B cell (primary cell): ENCODE measurements at places on chromosomes 1 and 21. TPM values are rescaled to one million over a fixed set of nuclear protein-coding genes. Genes with fewer than 3 reads are reported as not detected.

Gene FMO4
- total RNA-seq = 3.0 and 3.5 TPM in 2 replicates

Gene CFAP141
- total RNA-seq = not detected in 2 replicates

Gene SLC5A3
- total RNA-seq = 16.7 and 18.0 TPM in 2 replicates

Gene RYR2
- not detected in 2 replicates for total RNA-seq

Gene SELE
- not detected in 2 replicates for total RNA-seq

Gene ANKRD65
- total RNA-seq = not detected in 2 replicates

Gene THEM5
- not detected in 2 replicates for total RNA-seq

Gene SZT2
- total RNA-seq = 193 and 197 TPM in 2 replicates
